Colonic mucosa (tissue), 4 donors: ENCODE measurements at places on chromosomes 6 and 20. TPM values are rescaled to one million over a fixed set of nuclear protein-coding genes. Genes with fewer than 3 reads are reported as not detected.

The CST5 gene
- total RNA-seq: not detected

The PHACTR2 gene
- 42.5 TPM for total RNA-seq

The FERMT1 gene
- 83.9 TPM for total RNA-seq

The C20orf144 gene
- not detected for total RNA-seq
